ENCODE measurements at places on chromosomes 1 and 21.

GRCh38 chr1:220045356-220046051 is 801 bp downstream of the EPRS1 start:
- no peak for DNase-seq

DNA sequence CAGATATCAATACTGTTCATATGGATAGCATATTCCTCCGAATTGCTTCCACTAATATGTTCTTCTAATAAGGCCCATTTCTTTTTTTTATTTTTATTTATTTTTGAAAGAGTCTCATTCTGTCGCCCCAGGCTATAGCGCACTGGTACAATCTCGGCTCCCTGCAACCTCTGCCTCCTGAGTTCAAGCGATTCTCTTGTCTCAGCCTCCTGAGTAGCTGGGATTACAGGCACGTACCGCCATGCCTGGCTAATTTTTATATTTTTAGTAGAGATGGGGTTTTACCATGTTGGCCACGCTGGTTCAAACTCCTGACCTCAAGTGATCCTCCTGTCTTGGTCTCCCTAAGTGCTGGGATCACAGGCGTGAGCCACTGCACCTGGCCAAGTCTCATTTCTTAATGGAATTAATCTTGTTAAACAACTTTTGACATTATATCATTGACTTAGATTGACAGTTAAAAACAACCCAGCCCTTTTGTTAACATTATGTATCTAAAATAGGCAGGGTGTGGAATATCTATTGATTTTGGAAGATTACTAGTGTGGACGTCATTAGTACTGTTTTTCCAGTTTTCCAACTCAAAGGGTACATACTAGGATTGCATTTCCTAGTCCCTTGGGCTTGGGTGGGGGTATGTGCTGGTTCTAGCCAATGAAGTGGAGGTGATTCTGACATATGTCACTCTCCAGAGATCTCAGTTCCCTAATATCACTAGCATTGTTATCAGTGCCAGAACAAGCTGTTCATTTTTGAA is 281.4 kb downstream of the GRIK1 start:
- DNase-seq, result no peak

GRCh38 chr1:218377143-218377660 is 32.1 kb downstream of the TGFB2 start:
- peak; percentile 33 for DNase-seq

GRCh38 chr1:12177156-12177998 is 10.6 kb downstream of the TNFRSF1B start:
- DNase-seq, result no peak

DNA sequence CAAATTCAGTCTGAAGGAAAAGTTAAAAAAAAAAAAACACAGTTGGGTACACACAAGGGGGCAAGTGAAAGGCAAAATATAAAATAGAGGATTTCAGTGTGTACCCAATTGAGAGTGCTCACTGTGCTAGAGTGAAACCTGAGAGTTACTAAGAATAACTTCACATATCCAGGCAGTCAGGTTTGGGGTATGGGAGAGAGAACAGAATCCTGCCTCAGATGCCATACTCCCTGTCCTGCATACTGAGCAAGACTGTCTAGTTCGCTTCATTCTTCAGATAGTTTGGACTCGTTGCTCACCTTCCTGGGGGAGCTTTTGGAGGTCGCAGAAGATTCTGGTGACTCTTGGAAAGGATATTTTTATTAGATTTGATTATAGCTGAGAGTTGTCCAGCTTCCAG is 20.4 kb downstream of the CEP85 start:
- no peak for DNase-seq

DNA sequence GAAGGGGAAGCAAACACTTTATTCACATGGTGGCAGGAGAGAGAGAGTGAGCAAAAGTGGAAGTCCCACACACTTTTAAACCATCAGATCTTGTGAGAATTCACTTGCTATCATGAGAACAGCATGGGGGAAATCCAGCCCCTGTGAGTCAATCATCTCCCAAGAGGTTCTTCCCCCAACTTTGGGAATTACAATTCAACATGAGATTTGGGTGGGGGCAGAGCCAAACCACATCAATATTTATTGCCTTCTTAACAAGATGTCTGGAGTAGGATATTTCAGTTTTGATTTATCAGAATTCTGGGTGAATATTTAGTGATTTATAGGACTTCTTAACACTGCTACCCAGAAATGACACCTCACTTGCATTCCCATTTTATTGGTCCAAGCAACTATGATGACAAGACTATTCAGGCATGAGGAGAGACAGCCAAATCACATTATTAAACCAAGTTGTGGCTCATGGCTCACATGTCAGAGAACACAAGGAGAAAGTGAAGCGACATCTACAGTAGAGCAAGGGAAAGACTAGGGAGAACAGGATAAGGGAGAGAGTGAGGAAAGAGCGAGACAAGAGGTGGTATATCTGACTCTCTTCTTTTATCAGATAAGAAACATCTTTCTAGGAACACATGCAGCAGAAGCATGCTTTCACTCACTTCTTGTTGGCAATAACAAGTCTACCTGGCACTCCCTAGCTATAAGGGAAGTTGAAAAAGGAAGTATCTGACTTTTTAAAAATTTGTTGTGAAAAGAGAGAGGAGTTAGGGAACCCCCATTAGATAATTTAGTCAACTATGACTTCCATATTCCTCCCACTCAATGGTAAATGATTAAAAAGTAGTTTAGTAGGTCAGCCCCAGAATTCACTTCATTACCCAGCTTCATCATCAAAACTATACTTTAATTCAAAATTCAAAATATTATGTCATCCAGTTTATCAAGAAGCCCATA is 36.6 kb upstream of the PTPRC start:
- peak; percentile 53 for DNase-seq

DNA sequence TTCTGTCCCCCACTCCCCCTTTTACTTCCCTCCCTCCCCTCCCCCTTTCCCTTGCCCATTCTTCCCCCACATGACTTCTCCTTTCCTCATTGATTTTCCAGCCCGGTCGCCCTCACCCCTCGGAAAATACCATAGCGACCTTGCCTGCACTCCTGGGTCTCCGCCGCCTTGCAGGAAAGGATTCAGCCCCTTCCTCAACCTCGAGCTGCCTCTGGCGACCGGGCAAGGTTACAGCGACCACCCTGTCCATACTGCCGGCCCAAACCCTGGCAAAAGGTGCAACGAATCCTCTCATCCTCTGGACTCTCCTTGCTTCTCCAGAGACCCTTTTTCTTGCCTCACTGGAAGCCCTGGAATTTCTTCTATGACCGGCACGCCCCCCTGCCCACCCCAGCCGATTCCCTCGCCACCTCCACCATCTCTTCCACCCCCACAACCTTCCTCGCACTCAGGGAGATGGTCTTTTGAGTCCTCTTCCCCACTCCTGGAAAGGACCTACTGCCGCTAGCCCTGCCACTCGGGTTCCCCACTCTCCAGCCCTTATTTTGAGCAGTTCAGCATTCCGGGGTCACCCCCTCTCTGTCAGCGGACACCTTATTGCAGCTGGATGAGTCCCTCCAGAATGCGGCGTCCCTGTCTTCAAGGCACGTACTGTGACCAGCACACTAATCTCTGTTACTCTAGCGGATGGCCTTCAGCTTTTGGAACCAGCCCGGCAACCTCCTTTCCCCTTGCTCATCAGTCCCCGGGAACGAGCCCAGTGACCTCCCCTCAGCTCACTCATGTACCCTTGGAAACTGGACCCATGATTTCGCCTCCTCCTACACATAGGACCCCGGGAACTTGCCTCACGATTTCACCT is 846 bp downstream of the NSUN4 start:
- no peak for DNase-seq

DNA sequence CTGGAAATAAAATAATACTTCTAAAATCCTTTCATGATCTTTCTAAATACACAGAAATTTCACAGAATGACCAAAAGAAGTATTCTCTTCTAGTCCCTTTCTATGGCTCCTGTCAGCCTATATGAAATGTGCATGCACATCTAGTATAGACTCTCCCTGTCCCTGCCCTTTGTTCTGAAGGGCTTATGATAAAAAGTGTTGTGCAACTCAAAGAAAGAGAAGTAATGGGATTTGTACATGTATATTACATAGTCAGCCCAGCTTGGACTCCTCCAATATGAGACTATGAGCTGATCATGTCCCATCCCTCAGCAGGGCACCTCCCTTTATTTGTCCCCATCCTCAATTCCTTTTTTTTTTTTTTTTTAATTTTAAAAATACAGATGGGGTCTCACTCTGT is 42.1 kb upstream of the LAX1 start:
- no peak for DNase-seq

DNA sequence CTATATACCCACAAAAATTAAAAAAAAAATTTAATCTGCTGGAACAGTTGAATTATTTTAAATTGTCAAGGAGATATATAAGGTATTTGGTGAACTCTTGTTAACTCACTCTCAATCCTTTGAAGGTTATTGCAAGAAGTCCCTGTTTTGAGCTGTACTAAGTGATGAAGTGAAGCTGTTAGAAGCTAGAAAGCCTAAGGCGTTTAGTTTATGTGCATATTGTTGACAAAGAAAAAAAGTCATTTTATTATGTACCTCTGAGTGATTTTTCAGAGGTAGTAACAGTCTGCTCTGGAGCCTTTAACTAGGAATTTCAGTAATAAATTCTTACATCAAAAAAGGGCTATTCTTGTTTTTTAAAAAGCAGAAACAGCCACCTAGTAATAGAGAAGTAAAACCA is 59.6 kb downstream of the TMEM200B start:
- no peak for DNase-seq

GRCh38 chr1:74457253-74457652 is 55.2 kb downstream of the LRRC53 start:
- no peak for DNase-seq

GRCh38 chr1:226223786-226224244 is 351 bp downstream of the MIXL1 start:
- peak; percentile 4 for DNase-seq

DNA sequence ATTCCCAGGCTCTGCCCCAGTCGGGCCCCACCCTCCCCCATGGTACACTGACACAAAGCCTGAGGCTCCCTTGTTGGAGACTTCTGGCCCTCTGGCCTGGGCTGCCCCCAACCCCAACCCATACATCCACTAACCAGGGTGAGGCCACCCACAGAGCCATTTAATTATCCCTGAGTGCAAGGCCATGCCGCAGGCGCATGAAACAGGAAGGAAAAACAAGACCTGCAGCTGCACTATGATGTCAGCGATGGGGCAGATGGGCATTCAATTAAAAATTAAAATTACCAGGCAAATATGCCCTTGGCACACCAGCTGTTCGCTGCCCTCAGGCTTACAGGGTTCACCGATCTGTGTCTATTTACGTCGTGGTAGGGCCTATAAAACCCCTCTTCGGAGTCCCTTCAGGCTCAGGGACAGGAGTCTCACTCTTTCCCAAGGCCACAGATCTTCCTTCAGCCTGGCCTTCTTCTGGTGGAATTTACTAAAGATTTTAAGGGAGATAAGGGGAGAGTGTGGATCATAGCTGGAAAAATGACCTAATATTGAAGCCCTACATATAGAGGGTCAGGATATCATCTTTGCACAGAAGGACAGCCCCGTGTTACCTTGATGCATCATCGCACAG is 29.6 kb upstream of the RGS16 start:
- DNase-seq, result no peak

GRCh38 chr1:55877437-55878232 is 662.5 kb upstream of the USP24 start:
- no peak for DNase-seq

- no peak for DNase-seq
Observed at GRCh38 chr1:26022404-26022779, 817 bp downstream of the EXTL1 start.

- DNase-seq, result no peak
Observed at GRCh38 chr1:112852276-112852675, 103.7 kb downstream of the SLC16A1 start.

DNA sequence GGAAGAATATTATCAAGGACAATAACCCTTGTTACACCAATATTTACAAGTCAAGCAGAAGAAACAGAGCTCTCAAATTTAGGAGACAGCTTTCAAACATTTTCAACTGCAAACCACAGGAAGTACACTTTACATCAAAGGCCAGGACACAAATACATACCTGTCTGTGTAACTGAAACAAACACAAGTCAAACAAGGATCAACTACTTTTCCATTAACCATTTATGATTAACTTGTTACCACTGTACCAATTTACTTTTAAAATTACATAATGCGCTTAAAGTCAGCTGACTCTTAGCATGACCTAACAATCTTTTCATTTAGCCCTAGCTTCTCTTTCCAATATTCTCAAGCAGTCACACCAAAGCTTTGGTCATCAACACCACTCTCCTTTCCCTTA is 43.5 kb downstream of the TRIM33 start:
- no peak for DNase-seq

DNA sequence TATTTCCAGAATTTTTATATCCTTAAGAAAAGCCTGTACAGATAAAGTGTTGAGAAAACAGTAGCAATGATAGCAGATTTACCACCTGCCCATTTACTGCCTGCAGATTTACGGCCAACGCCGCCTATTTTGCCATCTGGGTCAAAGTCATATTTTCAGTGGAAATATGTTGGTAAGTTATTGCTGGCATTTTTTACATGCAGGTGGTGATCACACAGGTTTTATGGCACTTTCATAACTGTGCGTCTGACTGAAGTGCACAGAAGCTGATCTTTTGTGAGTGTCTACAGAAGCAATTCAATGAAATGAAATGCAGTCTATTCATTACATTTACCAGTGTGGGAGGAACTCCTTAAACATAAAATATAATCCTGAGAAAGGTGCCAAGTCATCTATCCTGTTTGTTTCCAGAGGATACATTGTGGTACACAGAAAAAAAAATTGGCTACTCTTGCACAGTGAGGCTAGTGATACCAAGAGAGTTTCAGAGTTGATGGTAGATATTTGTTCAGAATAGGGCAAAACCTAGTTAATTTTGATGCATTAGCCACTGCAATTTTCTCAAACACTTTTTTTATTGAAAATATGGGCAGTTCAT is 458.5 kb downstream of the NEGR1 start:
- no peak for DNase-seq

- DNase-seq, result no peak
Observed at GRCh38 chr1:38005195-38006007, at the start of gene FHL3. FHL3 (minus strand) TSS chr1:38005514; CDS start chr1:37999412, 6,102 bp downstream.

- DNase-seq, result no peak
Observed at GRCh38 chr21:26948194-26948593, 18.7 kb downstream of the ADAMTS5 start.

DNA sequence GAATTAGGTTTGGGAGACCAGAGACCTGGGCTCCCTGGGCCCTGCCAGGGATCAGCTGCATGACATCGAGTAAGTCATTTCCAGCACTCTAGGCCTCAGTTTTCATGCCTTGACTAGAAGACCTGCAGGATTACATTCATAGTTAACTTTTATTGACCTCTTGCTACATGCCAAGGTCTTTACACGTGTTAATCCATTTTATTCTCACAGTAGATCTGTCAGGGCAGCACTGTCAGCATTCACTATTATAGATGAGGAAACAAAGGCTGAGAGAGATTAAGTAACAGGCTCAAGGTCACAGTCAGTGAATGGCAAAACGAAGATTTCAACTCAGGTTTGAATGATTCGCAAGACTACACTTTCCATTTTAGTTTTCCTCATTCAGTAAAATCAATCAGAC is 37.0 kb downstream of the PGM1 start:
- DNase-seq, result no peak

GRCh38 chr1:245091818-245092637 is 62.8 kb upstream of the KIF26B start:
- DNase-seq, result no peak

GRCh38 chr1:44862829-44863401 is 19.9 kb upstream of the PTCH2 start:
- no peak for DNase-seq

GRCh38 chr21:25385911-25386474 is 221.3 kb downstream of the MRPL39 start:
- DNase-seq, result no peak

GRCh38 chr1:192235127-192235526 is 76.9 kb downstream of the RGS18 start:
- no peak for DNase-seq

Data from stimulated activated CD4-positive, alpha-beta T cell treated with anti-CD3 and anti-CD28 coated beads, Interleukin-4, amount 100 ng/mL, for 48 hours (primary cell).